Astrocyte of the cerebellum (primary cell): ENCODE measurements at places on chromosomes 7 and 10.

- DNase-seq = no peak
These were observed 10.5 kb downstream of the CAV2 start for GRCh38 chr7:116509982-116510579.

DNA sequence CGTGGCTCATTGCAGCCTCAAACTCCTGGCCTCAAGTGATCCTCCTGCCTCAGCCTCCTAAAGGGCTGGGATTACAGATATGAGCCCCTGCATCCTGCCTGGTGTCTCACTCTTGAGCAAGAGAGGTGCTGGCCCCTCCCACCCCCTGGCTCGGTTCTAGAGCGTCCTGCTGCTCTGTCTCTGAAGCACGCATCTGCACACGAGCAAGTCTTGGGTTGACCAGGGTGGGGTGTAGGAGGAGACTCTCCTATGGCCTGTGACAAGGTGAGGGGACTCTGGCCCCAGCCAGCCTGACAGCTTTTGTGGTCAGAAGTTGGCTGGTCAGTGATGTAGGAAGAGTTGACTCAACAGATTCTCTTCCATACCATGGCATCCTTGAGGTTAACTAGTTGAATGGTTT lies 110.7 kb upstream of the CARD11 start:
- no peak for DNase-seq

- DNase-seq = no peak
These were observed 132.9 kb downstream of the LRRN3 start for GRCh38 chr7:111223802-111224253.

GRCh38 chr10:100101192-100102076 lies 19.8 kb upstream of the CPN1 start:
- no peak for DNase-seq

GRCh38 chr7:115300231-115300870 lies 378.5 kb downstream of the MDFIC start:
- no peak for DNase-seq

DNA sequence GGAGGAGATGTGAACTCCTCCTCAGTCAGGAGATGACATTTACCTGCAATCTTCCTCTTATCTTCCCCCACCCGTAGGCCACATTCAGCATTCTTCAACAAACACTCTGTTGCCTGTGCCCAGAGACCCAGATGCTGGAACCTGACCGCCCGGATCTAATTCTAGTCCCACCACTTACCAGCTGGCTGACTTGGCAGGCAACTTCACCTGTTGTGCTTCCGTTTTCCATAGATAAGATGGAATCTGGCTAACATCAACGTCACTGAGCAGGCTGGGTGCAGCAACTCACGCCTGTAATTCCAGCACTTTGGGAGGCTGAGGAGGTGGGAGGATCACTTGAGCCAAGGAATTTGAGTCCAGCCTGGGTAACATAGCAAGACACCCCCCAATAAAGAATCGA lies 21.3 kb upstream of the FXYD4 start:
- no peak for DNase-seq

GRCh38 chr10:78407009-78407711 lies 373.5 kb downstream of the RPS24 start:
- DNase-seq = peak; percentile 91
